Stimulated activated CD4-positive, alpha-beta T cell treated with anti-CD3 and anti-CD28 coated beads, Interleukin-12 subunit alpha, Interleukin-12 subunit beta, amount 100 ng/mL, for 4 hours (primary cell): ENCODE measurements at places on chromosomes 1 and 21.

GRCh38 chr21:17438635-17439034 lies 74.2 kb upstream of the CXADR start:
- no peak for DNase-seq

DNA sequence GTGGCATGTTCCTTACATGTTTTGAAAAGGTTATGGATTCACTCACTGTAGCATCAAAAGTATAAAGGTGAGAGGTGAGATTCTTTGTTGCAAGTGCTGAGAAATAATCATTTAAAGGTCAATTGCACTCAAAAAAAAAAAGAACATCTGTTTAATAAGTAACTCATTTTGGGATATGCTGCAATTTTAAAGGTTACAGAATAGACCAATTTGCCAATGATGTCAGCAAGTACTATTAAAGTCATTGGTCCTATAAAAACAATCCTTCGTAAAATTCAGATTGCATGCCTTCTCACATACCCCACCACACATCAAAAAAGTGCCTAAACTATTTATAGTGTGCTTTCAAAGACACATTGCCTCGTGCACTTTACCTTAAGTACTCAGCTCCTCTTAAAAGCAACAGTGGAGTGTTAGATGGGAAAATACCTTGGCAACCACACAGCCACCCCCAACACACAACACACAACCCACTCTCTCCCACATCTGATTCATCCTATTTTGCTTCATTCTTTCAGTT lies 218.2 kb upstream of the ADGRL2 start:
- no peak for DNase-seq

DNA sequence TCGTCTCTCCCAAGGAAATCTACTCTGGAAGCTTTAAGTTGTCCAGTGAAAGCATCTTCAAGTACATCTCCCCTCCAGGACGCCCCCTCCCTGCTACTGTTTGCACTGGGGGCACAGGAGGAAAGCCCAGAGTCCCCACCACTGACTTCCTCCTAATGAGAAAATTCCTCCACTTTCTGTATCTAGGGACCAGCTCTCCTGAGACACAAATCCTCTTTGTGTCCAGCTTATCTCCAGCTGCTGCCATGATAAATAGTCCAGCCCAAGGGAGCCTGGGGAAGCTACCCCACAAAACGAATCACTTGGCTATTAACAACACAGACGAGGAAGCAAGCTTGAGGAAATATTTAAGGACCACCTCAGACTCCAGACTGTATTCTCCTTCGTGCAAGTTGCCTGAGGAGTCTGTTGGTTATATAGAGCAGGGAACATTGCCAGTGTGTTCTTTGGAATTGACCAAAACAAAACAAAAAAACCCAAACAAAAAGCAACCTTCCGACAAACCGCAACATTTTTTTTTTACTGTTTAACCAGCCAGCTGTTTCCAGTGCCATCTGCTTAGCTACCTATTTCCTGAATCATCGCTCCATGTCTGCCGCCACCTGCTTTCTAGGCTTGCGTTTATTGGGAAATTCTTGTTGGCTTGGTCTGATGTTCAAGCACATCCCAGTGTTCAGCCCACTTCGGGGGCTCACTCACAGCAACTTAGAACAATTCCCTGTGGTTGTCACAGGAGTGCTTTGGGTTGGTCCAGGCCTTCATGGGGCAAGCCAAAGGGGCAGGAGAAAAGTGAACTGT lies 7.7 kb downstream of the C1orf226 start:
- DNase-seq = no peak

GRCh38 chr1:54481201-54481884 lies 66.7 kb upstream of the ACOT11 start:
- no peak for DNase-seq

DNA sequence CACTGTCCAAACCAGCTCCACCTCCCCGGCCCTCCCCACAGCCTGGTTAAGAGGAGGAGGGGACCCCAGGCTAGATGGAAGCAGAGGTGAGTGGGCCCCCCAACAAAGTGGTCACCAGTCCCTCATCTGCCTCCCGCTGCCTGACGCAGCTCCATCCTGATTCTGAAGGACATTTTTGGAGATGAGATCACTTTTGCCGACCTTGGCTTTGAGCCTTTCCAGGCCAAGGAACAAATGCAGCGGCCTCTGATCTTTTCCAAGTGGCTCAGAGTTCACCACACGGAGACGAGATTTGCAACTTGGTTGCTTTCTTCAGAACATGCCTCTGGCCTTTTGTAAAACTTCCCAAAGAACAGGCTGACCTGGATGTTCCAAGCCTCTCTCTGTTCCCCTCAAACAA lies 223.1 kb downstream of the NPHP4 start:
- no peak for DNase-seq

- no peak for DNase-seq
Measured at GRCh38 chr1:196295766-196296165, 312.5 kb downstream of the KCNT2 start.

GRCh38 chr21:37064841-37065240 lies 8.0 kb downstream of the PIGP start:
- no peak for DNase-seq

- DNase-seq = no peak
Measured at GRCh38 chr1:114353262-114353661, 157.7 kb downstream of the TRIM33 start.

- DNase-seq = no peak
Measured at GRCh38 chr1:15261155-15262002, 14.4 kb downstream of the FHAD1 start.

DNA sequence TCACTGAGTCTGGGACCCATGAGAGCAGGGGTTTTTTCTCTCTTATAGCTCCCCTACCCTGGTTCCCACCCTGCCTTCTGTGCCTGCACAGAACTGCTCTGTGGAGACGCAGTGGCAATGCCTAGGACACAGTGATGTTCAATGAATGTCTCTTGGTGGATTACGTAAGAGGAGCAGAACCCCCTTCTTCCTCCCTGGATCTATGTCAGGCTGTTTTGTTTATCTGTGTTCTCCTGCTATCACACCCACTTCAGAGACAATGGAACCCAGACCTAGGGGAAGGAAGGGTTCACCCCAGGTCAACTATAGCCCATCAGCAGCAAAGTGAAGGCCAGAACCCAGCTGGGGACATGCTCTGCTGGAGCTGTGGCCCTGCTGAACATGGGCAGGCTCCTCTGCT lies 2.0 kb downstream of the HPCAL4 start:
- DNase-seq = no peak

DNA sequence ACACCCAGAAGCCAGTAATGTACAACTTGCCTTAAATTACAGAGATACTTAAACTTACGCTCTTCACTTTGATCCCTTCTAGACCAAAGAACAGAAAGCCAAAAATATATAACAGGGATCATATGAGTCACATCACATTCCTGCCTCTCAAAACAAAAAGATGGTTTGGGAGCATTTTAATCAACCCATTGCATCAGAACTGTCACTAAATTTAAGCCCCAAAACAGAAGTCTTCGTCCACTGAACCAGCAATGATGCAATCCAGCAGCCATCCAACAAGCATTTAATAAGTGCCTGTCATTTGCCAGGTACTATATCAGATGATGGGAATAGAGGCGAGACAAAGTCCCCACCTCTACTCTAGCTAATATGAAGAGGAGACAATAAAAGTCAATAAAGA lies 42.7 kb upstream of the GLIS1 start:
- DNase-seq = no peak

- no peak for DNase-seq
Measured at GRCh38 chr1:166933633-166934032, 41.7 kb downstream of the ILDR2 start.

DNA sequence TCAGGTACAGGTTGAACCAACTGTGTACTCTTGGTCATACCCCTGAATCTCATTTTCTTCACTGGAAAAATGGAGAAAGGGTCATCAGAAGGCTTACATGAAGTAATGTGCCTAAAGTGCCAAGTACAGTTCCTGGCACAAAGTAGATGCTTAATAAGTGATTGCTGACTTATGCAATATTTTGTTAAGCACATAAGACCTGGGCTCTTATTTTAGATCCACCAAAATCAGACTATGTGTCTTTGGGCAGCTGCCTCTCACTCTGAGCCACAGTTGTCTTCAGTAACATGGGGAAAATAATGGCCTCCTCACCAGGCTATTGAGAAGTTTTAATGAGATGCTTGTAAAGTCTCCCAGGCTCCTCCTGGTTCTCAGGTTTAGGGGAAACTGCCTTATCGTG lies 74.3 kb upstream of the TRABD2B start:
- no peak for DNase-seq

- no peak for DNase-seq
Measured at GRCh38 chr1:43368646-43369020, 822 bp upstream of the ELOVL1 start.

- no peak for DNase-seq
Measured at GRCh38 chr1:192474080-192474683, 101.4 kb upstream of the RGS1 start.

DNA sequence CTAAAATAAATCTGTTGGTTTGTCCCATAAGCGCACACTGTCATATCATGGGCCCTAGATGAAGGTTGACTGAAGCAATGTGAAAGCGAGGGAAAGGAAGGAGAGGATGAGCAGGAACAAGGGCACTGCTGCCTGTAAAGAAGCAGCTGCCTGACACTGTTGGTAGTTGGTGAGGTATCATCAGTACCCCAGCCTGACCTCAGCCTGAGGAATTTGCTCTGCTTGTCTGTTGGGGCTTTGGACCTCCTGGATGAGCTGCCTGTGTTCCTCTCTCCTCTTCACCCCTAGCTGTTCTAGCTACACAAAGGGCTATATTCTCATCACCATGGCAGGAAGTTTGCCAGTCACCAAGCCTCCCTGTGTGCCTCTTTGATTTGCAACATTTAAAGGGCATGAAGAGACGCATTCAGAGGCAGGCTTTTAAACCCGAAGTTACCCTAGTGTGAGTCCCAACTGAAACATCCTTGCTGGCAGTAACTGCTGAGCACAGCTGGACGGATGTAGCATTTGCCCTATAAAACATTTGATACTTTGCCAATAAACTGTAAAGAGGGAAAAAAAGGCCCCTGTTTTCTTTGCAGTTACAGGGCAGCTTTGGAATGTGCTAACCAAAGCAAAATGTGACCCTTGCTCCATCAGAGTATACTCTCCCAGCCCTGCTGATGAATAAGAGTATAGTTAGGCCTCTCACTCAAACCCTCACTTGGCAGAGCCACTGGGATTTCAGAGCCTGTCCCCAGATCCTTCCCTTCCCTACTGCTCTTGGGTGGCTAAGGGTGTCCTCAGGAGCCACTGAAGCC lies 22.2 kb upstream of the SPATA6 start:
- no peak for DNase-seq

DNA sequence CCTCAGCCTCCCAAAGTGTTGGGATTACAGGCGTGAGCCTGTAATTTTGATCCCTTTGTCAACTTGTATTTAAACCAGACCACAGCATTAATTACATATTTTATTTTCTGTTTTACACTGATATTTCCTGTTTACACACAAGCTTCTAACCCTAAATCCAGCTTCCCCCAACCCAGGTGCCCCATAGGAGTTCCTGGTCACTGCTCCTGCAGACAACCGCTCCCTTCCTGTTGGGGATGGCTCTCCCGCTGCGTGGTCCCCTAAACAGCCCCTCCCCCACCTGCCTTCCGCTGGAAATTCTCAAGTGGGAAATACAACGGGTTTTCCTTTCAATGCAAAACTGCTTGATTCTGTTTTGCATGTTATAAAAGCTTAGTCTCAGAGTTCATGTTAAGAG lies 3.7 kb downstream of the CSTB start:
- DNase-seq = no peak

GRCh38 chr1:37621326-37621870 lies 13.3 kb downstream of the RSPO1 start:
- no peak for DNase-seq

- no peak for DNase-seq
Measured at GRCh38 chr1:82445827-82446226, 645.1 kb downstream of the ADGRL2 start.

GRCh38 chr1:208036106-208036808 lies 125.3 kb upstream of the CD34 start:
- no peak for DNase-seq

GRCh38 chr1:72650843-72651435 lies 368.6 kb upstream of the NEGR1 start:
- DNase-seq = no peak

- no peak for DNase-seq
Measured at GRCh38 chr1:16143005-16143565, 12.8 kb downstream of the EPHA2 start.

GRCh38 chr1:201142011-201142848 lies 12.0 kb downstream of the TMEM9 start:
- DNase-seq = no peak

- no peak for DNase-seq
Measured at GRCh38 chr21:26887251-26887650, 42.0 kb upstream of the ADAMTS1 start.
